Naive B cell (primary cell): ENCODE measurements at places on chromosomes 1 and 21. TPM values are rescaled to one million over a fixed set of nuclear protein-coding genes. Genes with fewer than 3 reads are reported as not detected.

DNA sequence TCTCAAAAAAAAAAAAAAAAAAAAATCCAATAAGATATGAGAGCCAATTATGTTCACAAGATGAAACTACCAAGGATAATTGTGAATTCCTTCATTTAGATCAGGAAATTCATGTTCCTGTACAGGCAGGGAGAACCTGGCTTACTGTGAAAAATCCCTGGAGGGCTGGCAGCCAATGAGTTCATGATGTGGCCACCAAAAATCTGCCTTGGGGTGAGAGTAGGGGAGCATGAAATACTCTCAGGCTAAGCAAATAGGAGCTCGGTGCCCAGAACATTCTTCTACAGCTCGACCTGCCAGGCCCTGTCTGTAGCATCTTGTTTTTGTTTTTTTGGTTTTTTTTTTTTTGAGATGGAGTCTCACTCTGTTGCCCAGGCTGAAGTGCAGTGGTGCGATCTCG, 50.1 kb downstream of the PIK3CD start:
- peaks cover 16% of the 10 kb centered on the region for H3K36me3 ChIP-seq
- H3K4me3 ChIP-seq = no peak overlapping the region
- H3K27me3 ChIP-seq = no peaks in the 10 kb centered on the region
- DNase-seq = no peak

- H3K4me3 ChIP-seq = no peak overlapping the region
- peak overlapping the region; percentile 52 for H3K27ac ChIP-seq
- peaks cover 6% of the 10 kb centered on the region for H3K36me3 ChIP-seq
These were observed 182.0 kb upstream of the C1orf174 start for GRCh38 chr1:4081806-4082711.

- no peaks in the 10 kb centered on the region for H3K36me3 ChIP-seq
- no peak overlapping the region for H3K4me3 ChIP-seq
- H3K4me1 ChIP-seq = no peaks in the 10 kb centered on the region
- peak overlapping the region; percentile 1 for H3K27ac ChIP-seq
- H3K27me3 ChIP-seq = no peaks in the 10 kb centered on the region
These were observed 5.3 kb upstream of the MAP3K7CL start for GRCh38 chr21:29125191-29125590.

DNA sequence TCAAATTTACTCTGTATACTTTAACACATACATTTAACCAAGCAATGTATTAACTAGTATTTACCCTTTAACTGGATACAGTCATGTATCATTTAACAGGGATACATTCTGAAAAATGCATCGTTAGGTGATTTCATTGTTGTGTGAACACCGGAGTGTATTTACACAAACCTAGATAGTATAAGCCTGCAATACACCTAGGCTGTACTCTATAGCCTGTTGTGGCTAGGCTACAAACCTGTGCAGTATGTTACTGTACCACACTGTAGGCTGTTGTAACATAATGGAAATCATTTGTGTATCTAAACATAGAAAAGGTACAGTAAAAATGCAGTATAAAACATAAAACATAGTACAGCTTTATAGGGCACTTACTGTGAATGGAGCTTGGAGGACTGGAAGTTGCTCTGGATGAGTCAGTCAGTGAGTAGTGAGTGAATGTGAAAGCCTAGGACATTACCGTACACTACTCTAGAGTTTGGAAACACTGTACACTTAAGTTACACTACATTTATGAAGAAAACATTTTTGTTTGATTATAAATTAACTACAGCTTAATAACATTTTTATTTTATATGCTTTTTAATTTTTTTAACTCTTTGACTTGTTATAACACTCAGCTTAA, 21.3 kb downstream of the RGS4 start:
- H3K27ac ChIP-seq = no peak overlapping the region
- no peaks in the 10 kb centered on the region for H3K36me3 ChIP-seq
- H3K27me3 ChIP-seq = peaks cover 5% of the 10 kb centered on the region
- no peaks in the 10 kb centered on the region for H3K4me1 ChIP-seq
- H3K4me3 ChIP-seq = no peak overlapping the region

DNA sequence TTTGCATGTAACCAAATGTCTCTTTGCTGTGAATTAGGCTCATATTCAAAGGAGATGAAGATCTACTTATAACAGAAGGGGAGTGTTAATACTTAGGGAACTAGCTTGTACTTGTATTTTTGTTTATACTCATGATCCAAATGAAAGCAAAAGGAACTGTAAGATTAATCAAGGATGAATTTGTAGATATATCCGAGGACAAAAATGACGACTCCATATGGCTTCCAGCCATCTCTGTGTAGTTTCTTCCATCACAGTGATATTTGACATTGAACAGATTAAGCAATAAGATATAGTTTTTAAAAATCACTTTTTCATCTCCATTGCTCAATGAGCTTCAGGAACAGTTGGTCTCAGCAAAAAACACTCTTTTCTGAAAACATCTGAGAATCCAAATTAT, 257.4 kb upstream of the CAMK1G start:
- H3K27ac ChIP-seq = no peak overlapping the region
- H3K4me3 ChIP-seq = no peak overlapping the region
- no peaks in the 10 kb centered on the region for H3K4me1 ChIP-seq
- no peak for DNase-seq

GRCh38 chr1:227791425-227792143, 23.9 kb upstream of the PRSS38 start:
- no peak overlapping the region for H3K4me3 ChIP-seq
- H3K27ac ChIP-seq = no peak overlapping the region
- H3K36me3 ChIP-seq = no peaks in the 10 kb centered on the region
- H3K27me3 ChIP-seq = peaks cover 9% of the 10 kb centered on the region
- peaks cover 8% of the 10 kb centered on the region for H3K4me1 ChIP-seq

DNA sequence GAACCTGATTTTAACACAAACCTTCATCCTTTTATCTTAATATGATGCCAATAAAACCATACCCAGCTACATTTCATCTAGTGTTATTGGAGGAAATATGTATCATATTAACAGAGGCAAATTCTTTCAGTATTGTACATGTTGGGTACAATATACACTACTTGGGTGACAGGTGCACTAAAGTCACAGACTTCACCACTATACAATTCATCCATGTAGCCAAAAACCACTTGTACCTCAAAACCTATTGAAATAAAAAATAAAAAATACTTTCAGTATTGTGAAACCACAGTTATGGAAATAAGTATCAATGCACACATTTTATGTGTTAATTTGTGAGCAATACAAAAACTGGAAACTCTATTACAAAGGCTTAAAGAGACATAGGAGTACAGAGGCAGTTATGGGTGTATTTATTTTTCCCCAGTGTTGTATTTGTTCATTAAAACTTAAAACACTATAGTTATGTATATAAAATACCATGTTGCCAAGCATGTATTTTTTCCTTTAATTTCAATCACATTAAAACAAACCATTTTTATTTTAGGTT, 25.1 kb upstream of the GPR88 start:
- H3K4me1 ChIP-seq = no peaks in the 10 kb centered on the region
- H3K4me3 ChIP-seq = no peak overlapping the region
- no peak overlapping the region for H3K27ac ChIP-seq
- no peak for DNase-seq
- no peaks in the 10 kb centered on the region for H3K27me3 ChIP-seq
- H3K36me3 ChIP-seq = no peaks in the 10 kb centered on the region

DNA sequence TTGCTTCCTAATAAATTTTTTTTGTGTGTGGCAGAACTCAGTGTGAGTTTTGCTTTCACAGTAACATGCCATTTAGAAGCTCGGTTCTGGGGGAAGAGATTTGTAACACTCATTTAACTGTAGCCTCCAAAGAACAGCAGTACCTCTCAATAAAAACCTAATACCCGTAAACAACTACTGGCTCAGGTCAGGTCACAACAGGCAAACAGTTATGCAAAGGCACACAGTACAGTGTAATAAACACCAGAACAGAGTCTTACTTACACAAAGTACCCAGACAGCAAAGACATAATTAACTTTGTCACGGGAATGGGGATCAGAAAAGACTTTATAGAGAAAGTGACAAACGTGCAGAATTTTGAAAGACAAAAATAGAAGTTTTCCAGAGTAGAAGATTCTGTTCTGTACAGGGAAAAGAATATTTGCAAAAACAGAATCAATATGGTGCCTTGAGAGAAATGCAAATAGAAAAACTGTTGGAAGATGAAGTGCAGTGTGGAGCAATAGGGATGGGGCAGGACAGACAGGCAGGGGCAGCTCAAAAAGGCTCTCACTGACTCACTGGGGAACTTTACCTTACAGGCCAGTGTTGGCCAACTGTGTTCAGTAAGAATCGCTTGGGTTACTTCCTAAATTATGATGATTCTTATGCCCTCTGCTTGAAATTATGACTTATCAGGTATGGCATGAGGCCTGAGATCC, 38.8 kb downstream of the EGLN1 start:
- no peaks in the 10 kb centered on the region for H3K27me3 ChIP-seq
- peaks cover 23% of the 10 kb centered on the region for H3K4me1 ChIP-seq
- no peaks in the 10 kb centered on the region for H3K36me3 ChIP-seq
- H3K4me3 ChIP-seq = no peak overlapping the region
- no peak for DNase-seq

DNA sequence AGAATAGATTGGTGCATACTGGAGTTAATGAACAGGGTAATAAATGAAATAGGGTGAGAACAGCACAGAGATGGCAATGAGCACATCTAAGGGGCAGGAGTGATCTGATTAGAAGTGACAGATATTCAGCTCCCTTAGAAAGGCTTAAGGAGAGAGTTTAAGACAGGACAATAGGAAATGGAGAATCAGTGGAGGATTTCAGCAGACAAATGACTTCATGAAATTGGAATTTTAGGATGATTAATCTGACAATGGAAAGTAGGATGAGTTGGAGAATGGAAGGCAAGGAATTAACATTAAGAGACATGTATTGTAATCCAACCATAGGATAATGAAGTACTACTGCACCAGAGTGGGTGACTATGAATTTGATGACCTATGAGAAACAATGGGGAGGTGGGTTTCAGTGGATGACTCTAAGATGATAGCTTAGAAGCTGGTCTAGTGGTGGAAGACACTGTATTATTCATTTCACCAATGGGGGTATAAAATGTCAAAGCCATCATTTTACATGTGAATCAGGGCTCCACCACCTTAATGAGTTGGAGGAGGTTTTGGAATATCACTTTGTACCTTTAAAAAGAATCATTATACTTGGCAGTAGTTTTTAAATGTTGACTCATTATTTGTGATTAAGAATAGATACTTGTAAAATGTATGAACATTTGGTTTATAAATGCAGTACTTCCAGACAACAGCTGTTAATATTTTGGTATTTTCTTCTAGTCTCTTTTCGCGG, 139.1 kb downstream of the PLA2G4A start:
- no peak overlapping the region for H3K4me3 ChIP-seq
- H3K27me3 ChIP-seq = no peaks in the 10 kb centered on the region
- no peaks in the 10 kb centered on the region for H3K36me3 ChIP-seq
- H3K27ac ChIP-seq = no peak overlapping the region
- H3K4me1 ChIP-seq = no peaks in the 10 kb centered on the region
- DNase-seq = no peak

DNA sequence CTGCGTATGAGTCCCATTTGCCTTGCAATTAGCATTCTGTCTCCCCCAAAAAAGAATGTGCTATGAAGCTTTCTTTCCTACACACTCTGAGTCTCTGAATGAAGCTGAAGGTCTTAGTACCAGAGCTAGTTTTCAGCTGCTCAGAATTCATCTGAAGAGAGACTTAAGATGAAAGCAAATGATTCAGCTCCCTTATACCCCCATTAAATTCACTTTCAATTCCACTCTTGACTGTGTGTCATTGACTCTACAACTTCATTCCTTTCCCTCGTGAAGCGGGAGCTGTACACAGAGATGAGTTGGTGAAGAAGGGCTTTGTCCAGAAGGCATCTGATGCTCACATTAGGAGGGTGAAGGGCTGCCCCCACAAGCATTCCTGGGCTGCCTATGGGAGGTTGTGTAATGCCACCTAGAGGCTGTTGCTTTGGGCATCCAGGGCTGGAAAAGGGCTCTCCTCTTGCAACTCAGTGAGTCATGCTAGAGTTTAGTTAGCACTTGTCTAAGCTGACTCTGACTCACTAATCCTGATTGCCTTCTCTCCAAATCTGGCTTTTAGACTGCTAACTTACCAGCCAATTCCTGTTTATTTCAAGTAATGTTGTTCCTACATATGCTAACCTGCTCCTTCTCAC, 1.8 kb downstream of the SPRR1B start:
- no peak overlapping the region for H3K4me3 ChIP-seq
- DNase-seq = no peak
- peaks cover 10% of the 10 kb centered on the region for H3K4me1 ChIP-seq

DNA sequence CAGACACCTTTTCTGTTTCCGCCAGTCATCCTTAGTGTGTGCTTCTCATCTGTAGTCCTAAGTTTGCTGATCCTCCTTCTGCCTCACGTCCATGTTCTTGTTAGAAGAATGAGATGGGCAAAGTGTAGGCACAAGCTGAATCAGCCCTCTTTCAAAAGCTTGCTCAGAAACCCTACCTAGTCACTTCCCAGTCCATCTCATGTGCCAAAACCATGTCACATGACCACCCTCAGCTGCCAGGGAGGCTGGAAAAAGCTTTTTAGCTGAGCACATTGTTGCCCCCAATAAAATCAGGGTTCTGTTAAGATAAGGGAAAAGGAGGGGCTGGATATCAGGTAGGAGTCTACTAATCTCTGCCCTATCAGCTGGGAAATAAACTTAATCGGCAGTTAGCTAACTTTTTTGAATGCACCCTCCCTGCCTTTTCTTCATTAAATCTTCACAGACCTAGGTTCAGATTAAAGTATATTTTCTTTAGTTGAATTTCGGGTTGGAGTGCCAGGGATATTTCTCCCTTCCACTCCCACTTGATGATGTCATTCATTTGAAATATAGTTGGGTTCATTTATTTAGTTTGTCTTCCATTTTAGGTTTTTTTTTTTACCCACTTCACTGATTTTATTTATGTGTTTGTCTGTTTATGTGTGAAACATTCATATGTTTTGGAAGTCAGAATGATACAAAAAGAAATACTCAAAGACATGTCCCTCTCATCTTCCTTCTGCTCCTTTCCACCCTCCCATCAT, 129.2 kb downstream of the ROR1 start:
- no peak overlapping the region for H3K4me3 ChIP-seq
- no peak for DNase-seq

GRCh38 chr1:234601301-234602017, 8.5 kb downstream of the IRF2BP2 start:
- DNase-seq = no peak
- H3K36me3 ChIP-seq = no peaks in the 10 kb centered on the region
- peaks cover 76% of the 10 kb centered on the region for H3K4me1 ChIP-seq
- H3K4me3 ChIP-seq = peak overlapping the region; percentile 91
- no peaks in the 10 kb centered on the region for H3K27me3 ChIP-seq
- peak overlapping the region; percentile 61 for H3K27ac ChIP-seq

DNA sequence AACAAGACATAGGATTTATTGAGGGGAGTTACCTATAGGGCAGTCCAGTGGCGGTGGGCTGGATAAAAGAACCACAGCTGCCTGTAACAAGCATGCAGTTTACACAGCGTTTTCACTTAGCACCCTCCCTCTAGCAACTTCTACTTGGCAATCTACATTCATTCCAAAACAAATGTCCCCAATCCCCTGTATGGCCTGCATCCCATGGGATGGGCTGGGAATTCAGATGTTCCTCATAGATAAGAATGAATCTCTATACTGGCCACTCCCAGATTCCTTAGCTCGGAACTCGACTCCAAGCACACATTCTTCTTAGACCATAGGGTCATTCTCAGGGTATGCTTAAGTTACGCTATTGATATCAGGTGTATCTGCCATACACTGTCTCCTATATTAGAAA, 33.3 kb downstream of the PCP4 start:
- H3K4me3 ChIP-seq = no peak overlapping the region
- H3K27ac ChIP-seq = no peak overlapping the region
- H3K36me3 ChIP-seq = no peaks in the 10 kb centered on the region
- no peaks in the 10 kb centered on the region for H3K27me3 ChIP-seq
- no peaks in the 10 kb centered on the region for H3K4me1 ChIP-seq
- no peak for DNase-seq

The FCRL2 gene
- 43.5 TPM for polyA plus RNA-seq
